ENCODE measurements at places on chromosomes 12 and 14.

DNA sequence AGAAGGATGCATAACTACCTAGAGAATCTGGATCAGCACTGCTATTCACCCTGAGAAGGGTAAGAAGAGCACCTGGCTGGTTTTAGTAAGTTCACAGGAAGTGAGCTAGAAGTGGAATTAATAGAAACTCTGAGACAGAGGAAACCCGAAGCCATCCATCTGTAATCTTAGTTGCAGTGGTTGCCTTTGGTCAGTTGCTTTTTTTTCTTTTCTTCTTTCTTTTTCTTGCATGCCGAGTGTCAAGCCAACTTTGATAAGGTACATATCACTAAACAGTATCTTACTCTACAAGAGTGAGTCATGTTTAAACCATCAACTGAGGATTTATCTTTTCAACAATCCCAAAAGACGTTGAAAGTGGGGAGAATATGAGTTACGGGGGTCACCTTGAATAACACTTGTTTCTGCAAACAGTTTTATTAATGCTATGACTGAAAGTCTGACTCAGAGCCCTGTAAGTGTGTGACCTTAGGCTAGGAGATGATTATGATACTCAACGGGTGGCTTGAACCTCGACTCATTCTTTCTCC lies 26.7 kb downstream of the C12orf75 start:
- peak; percentile 58 for DNase-seq

- DNase-seq = no peak
Measured at GRCh38 chr12:69019910-69020309, 86.9 kb upstream of the CPM start.

GRCh38 chr12:83575326-83575725 lies 888.6 kb downstream of the TMTC2 start:
- DNase-seq = no peak

DNA sequence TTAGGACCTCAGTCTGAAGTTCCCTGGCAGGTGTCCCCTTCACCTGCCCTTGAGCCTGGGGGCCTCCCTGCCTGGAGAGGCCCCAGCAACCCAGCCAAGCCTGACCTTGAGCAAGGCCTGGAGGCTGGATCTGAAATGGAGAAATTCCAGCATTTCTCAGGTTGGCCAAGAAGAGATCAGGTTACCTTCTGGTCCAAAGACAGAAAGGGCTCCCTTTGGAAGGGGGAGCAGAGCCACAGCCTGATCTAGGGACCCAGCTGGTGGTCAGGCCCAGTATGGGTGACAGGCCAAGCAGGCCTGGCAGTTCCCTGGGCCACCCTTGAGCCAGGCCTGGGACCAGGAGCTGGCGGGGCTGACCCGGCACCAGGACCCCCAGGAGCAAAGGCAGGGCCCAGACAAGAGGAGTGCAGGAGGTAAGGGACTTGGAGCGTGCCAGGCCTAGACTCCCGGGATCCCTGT lies 82.8 kb downstream of the TNFAIP2 start:
- DNase-seq = no peak

DNA sequence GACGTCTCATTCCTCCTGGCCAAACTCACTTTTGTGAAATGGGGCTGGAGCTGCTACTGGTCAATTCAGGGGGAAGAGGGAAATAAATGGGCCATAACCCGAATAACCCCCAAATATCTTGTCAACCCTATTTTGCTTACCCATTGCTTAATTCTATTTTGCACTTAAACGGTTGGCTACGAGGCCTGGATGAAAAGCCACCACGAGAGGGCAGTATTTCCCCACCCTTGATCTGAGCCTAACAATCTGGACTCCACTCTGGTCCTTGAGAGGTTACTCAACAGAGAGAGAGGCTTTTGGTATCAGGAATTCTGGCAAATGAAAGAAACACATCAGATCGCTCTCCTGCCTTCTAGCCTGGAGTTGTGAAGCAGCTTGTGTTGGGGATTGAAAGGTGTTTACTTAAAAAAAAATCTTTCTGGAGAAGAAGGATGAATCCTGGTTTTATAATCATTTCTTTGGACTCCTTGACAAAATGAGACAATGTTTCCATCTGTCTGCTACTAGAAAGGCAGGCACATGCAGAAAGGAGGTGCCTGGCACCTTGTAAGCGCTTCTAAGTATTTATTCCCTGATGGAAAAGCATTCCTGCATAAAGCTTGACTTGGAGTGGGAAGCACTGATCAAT lies 22.4 kb upstream of the FBXO21 start:
- peak; percentile 72 for DNase-seq

GRCh38 chr14:96512602-96513397 lies 10.6 kb downstream of the PAPOLA start:
- DNase-seq = no peak

- DNase-seq = peak; percentile 56
Measured at GRCh38 chr14:39107591-39107996, 4.6 kb upstream of the SEC23A start.

DNA sequence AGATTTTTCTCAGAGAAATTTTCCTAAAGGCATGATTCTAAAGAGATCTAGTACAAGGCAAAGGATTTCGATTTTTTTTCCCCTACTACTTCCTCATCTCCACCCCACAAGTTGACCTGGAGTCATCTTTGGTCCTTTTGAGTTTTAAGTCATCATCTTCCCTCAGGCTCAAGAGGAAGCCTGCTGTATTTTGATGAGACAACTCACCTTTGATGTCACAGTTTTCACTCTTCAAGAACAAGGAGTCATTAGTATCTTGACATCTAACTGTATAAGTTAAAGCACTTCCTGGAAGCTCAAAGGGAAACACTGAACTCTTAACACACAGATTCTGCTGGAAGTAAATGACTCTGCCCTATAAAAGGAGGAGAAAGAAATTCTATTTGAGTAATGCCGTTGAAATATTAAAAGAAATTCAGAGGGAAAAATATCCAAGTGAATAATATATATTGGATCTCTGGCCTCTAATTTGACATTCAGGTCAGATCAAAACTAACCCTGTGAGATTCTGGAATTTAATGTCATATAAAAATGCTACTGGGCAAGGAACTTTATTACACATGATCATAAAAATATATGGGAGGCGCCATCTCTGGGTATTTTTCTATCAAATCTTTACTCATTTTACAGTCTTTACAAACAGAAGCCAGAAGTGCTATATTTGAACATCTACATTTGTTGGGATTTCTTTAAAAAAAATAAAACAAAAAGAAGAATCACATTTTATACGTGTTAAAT lies 435.0 kb downstream of the NRXN3 start:
- no peak for DNase-seq

- DNase-seq = no peak
Measured at GRCh38 chr12:105060715-105061378, 23.4 kb downstream of the ALDH1L2 start.

- no peak for DNase-seq
Measured at GRCh38 chr12:104802208-104802607, 155.9 kb downstream of the SLC41A2 start.

Data from GM20000 (cell line).